ENCODE measurements at places on chromosomes 12 and 14. TPM values are rescaled to one million over a fixed set of nuclear protein-coding genes. Genes with fewer than 3 reads are reported as not detected.

EPYC gene
- 0.17 TPM for polyA plus RNA-seq

GRCh38 chr14:45902241-45902640 lies 649.2 kb upstream of the MIS18BP1 start:
- no peak for DNase-seq

GRCh38 chr12:43022838-43023237 lies 433.3 kb upstream of the PRICKLE1 start:
- DNase-seq = no peak

- DNase-seq = no peak
Measured at GRCh38 chr14:33833706-33834465, 117.0 kb downstream of the EGLN3 start.

DNA sequence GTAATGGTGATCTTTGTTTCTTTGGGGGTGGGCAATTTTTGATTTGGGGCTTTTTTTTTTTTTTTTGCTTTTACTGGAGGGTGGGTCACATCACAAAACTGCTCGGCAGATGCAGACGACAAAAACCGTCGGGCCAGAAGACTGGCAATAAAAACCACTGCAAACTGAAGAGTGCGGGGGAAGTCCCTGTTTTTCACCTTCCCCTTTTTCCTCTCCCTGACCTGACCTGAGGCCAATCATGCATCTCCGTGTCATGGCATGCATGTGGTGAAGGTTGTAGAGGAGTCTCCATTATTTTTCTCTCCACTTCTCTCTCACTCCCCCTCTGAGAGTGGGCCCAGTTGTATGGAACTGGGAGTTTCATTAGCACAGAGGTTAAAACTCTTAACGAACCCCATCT lies 57.5 kb downstream of the AP5M1 start:
- no peak for DNase-seq

GRCh38 chr14:36817071-36817930 lies 155.6 kb downstream of the PAX9 start:
- DNase-seq = no peak

DNA sequence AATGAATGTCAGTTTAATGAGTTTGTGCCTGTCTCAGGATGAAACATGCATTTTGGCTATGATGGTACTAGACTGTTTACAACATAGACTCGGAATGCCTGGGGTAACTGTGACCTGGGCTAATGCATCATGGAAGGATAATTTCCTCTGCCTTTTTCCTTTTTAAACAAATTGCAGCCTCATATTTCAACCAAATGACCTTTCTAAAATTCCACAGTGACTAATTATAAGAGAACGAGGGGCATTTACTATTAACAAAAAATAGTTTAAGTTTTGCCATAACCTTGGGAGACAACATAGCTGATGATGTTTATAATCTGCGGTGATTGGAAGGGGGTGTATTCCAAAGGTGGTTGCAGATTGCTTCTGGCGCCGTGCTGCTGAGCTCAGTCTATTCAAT lies 1140.5 kb downstream of the GALC start:
- DNase-seq = peak; percentile 83

DNA sequence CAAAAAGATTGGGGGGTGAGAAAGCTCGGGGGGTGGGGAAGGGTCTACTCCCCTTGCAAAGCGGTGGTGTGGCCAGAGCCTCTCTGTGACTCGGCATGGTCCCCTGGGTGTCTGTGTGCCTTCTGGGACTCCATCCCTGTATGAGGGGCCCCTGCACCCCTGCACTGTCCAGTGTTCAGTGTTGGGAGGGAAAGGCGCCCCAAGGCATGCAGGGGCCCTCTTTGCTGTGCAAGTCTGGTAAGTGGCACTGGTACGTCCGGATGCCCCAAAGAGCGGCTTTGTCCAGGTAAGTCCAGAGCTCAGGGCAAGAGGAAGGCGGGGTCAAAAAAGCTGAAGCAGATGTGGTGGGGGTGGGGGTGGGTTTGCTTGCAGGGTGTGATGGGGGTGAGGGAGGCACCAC lies 23.7 kb downstream of the RTL1 start:
- no peak for DNase-seq

GRCh38 chr12:79016181-79016580 lies 151.6 kb downstream of the SYT1 start:
- DNase-seq = no peak

TCP11L2 gene
- polyA plus RNA-seq = 16.8 TPM

PROX2 gene
- polyA plus RNA-seq = not detected

DNA sequence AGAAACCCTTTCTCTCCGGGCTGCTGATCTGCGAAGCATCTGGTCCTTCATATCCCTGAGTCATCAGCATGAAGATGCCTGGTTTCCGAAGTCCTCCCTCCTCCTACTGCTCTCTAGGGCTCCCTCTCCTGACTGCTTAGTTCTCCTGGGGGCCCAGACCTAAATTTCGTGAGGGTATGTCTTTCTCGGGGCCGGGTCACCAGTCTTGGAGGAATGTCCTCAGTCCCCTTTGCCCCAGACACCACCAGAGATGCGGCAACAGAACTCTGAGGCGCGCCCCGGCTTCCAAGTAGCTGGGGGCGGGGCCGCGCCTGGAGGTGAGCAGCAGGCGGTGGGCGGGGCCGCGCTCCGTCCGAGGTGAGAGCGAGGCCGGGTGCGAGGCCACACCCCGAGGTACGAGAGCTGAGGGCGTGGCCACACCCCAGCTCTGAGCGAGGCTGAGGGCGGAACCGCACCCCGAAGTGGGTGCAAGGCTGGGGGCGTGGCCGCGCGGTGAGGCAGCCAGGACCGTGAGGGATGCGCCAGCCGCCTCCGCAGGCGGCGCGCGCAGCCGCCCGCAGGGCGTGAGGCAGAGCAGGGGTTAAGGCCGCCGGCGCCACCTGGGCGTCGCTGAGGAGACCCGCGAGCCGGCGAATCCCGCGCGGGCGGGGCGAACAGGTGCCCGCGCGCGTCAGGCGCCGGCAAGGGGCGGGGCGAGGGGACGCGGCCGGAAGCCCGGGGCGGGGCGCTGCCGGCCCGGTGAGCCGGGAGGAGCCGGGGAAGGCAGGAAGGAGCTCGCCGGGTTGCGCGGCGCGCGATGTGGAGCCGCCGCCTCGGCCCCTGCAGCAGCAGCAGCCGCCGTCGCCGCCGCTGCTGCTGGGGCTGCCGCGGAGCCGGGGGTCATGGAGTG lies at the start of gene BICDL1:
TSS of gene BICDL1 (plus strand) at position 765 of the 889 bp plus-strand sequence. CDS start 633 bp downstream, outside the sequence.
- no peak for DNase-seq

SOCS2 gene
- polyA plus RNA-seq = 94.9 TPM

- no peak for DNase-seq
Measured at GRCh38 chr14:54202288-54202687, 194.5 kb upstream of the CDKN3 start.

- DNase-seq = no peak
Measured at GRCh38 chr14:94129111-94129757, at the start of gene IFI27L2. Gene IFI27L2, minus strand, starts transcription at chr14:94129604. Its CDS starts 40 bp downstream, at chr14:94129564.

- DNase-seq = no peak
Measured at GRCh38 chr12:121523741-121524140, 57.1 kb downstream of the KDM2B start.

DNA sequence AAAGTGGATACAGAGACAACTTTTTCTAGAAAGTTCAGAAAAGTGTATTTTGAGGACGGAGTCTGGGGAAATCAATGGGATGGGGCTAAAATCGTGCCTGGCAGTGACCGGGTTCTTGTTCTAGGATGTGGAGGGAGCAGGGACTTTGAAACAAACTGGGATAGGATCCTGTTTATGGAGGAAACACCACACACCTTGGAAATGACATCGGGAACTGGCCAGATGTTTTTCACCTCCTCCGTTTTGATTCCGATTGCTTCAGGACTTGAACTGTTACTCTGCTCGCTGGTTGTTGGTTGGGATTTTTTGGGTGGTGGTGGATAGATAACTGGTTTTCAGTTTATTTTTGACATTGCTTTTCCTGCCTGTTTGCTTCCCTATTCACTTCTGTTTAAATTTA lies 506 bp downstream of the EMP1 start:
- no peak for DNase-seq

GRCh38 chr12:46825591-46826414 lies at the start of gene SLC38A4:
Gene SLC38A4, minus strand, starts transcription at chr12:46825997. Its CDS starts 32,926 bp downstream, at chr12:46793071.
- peak; percentile 9 for DNase-seq

DNA sequence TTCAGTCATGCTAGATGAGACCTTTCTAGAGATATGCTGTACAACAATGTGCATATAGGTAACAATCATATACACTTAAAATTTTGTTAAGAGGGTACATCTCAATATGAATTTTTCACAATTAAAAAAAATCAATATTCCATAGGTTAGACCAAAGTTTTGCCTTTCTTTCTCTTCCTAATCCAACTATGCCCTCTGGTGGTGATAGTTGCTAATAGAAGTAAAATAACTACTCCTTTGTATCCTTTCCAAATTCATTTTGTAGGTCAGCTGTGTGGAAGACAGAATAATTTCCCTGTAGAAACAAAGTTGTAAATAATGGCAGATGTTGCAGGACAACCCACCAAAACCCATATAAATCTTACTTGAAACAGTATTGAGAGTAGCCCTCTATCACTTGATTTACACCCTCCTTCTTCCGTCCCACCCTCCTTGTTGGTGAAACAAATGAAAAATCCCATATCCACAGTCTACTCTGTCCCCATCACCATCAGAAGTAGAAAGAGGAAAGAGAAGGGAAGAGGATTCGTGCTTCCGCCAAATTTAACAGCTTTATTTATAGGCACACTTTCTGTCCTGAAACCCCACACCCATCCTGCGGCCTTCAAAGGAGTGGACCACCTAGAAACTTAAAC lies 34.2 kb upstream of the KICS2 start:
- DNase-seq = no peak

GRCh38 chr14:104115691-104116287 lies 22.6 kb upstream of the KIF26A start:
- no peak for DNase-seq

- no peak for DNase-seq
Measured at GRCh38 chr12:100512692-100513091, 39.0 kb downstream of the NR1H4 start.

GRCh38 chr14:99549684-99550083 lies 54.3 kb downstream of the CCDC85C start:
- DNase-seq = no peak

DNA sequence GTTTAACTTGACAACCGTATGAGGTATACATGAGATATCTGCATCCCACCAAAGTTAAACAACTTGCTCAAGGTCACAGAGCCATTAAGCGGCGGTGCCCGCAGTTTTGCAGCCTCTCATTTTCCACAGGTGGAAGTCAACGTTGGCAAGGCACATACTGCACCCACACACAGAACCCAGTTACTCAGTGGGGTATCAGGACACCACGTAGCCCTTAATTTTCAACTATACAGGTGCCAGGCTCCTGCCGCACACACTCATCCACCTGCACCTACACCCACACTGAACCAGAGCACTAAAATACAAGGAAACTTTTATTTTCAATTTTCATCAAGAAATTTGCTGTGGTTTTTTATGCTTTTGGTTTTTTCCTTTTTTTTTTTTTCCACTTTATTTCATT lies 1.7 kb upstream of the NOP2 start:
- DNase-seq = no peak

- DNase-seq = no peak
Measured at GRCh38 chr12:20778969-20779368, 31.5 kb upstream of the SLCO1B3 start.

GRCh38 chr12:65188179-65188701 lies 18.9 kb downstream of the LEMD3 start:
- DNase-seq = no peak

DNA sequence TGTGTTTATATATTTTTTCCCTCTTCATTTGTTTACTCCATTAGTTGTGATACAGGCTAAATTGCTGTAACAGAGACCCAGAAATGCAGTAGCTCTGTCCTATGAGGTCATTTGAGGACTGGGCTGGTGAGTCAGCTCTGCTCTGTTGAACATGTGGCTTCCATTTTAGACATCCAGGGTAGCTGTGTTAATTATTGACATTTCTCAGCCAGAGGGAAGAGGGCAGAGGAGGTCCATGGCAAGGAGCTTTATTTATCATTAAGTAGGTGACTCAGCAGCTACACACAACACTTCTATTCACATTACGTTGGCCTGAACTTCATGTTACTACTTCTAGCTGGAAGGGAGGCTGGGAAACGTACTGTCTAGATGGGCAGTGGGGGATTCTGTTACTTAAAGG lies 85.4 kb downstream of the PTCSC3 start:
- peak; percentile 89 for DNase-seq

DNA sequence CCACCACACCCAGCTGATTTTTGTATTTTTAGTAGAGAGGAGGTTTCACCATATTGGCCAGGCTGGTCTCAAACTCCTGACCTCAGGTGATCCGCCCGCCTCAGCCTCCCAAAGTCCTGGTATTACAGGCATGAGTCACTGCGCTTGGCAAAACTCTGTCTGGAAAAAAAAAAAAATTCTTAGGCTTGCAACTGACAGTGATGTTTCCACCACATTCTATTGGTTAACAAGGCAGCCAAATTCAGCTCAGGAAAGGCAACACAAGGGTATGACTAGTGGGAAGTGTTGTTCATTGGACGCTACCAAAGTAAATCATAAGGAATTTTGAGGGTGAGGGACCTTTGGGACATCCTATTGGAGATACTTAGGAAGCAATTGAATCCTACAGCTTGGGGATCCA lies 2.9 kb upstream of the SBNO1 start:
- DNase-seq = no peak

DNA sequence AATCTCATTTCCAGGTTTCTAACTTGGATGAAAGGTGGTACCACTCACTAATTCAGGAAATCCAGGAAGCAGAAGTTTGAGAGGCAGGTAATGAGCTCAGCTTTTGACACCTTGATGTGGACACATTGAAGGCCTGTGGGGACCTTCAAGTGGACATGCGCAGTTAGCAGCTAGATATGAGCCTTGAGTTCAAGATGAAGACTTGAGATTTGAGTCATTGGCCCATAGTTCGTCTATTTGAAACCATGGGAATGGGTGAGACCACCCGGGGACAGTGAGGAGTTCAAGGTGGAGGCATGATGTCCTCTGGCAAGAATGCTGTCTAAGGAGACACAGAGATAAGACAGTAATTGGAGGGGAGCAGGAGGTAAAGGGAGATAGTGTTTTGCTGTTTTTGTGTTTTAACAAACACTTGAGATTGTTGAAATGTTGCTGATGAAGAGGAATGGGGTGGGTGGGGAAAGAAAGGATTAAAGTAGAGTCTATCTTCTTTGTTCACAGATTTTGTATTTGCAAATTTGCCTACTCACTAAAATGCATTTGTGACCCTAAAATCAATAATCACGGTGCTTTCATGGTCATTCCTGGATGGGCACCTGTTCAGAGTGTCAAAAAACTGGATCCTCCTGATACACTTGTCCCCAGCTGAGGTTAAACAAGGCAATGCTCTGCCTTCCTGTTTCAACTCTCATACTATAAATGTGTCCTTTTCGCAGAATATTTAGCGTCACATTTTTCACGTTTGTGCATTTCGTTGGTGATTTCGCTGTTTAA lies 69.5 kb upstream of the PLXNC1 start:
- DNase-seq = no peak

ART4 gene
- polyA plus RNA-seq = 0.12 TPM

- no peak for DNase-seq
Measured at GRCh38 chr12:64652346-64652745, 42.1 kb downstream of the RASSF3 start.

- no peak for DNase-seq
Measured at GRCh38 chr12:46265734-46266133, 3.1 kb downstream of the SLC38A1 start.

DNA sequence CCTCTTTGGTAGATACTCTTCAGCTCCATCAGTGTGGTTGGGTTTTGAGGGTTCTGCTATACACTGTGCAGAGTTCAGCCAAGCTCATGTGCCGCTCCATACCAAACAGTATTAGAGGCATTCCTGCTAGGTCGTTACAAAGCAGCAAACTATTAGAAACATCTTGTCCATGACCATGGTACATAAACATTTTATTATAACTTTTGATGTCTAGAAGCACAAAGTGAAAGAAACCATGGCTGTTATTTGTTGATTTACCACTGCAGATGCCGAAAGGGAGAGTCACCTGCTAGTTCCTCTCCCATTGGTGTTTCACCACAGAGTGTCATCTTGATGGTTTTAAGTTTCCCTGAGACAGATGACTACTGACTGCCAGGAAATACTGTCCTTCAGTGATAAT lies 242.0 kb downstream of the ADAMTS20 start:
- DNase-seq = peak; percentile 95

STAT6 gene
- 110 TPM for polyA plus RNA-seq
